Left colon (tissue), 2 donors: ENCODE measurements at places on chromosomes 5 and 9. TPM values are rescaled to one million over a fixed set of nuclear protein-coding genes. Genes with fewer than 3 reads are reported as not detected.

DNA sequence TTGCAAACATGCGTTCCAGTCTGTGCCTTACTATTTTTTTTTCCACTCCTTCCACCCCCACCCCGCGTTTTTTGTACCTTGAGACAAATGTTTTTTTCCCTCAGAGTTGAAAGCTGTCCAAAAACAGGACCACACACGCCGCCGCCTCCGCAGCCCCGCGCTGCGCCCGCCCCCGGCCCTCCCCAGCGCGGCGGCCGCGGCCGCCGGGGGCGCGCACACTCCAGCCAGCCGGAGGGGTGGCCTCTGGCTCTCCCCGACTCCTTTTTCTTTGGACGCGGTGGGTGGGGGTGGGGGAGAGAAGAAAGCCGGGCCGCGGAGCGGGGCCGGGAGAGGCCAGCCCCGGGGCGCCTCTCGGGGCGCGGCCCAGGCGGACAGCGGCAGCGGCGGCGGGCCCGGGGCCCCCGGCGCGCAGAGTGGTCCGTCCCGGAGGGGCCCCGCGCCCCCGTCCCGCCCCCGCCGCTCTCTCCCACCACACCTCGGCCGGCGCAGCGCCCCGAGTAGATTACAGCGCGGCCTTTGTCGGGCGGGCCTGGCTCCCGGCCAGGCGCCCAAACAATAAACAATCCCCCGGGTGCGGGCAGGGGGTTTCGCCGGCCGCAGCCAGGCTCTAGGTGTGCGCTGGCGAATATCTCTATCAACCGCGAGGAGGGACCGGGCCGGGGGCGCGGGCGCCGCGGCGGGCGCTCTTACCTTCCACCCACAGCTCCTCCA lies 10.9 kb downstream of the PTCH1 start:
- DNase-seq: peak; percentile 47

- no peak for DNase-seq
These were observed 205.2 kb downstream of the NR3C1 start for GRCh38 chr5:143198332-143198731.

GRCh38 chr9:76562511-76562911 lies 103.5 kb downstream of the GCNT1 start:
- DNase-seq: no peak

DNA sequence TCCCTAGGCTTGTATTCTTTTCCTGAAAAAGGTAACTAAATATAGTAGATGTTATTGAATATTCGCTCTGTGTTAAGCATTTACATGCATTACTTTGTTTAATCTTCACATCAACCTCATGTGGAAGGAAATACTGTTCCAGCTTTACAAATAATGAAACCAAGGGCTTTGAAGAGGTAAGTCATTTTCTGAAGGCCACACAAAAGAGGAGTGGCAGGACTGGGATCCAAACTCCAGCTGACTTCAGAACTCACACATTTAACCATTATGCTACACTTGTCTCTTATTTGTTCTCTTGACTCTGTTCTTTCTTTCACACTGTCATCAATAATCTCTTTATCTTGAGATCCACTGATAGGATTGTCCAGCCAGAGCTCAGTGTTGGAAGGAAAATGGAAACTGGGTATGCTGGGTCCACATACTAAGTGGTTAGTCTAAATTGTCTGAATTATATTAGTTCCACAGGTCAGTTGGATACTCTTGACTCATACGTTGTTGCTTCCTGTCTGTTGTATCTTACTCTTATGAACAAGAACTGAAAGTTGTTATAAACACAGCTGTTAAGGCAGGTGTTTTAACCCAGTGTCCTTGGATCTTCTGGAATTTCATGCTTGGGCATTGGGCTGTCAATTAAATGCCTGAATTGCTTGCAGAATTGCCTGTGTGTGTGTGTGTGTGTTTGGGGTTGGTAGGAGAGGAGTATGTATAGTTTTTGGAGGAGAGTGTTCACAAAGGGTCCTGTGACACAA lies 65.6 kb downstream of the TLE4 start:
- no peak for DNase-seq

DNA sequence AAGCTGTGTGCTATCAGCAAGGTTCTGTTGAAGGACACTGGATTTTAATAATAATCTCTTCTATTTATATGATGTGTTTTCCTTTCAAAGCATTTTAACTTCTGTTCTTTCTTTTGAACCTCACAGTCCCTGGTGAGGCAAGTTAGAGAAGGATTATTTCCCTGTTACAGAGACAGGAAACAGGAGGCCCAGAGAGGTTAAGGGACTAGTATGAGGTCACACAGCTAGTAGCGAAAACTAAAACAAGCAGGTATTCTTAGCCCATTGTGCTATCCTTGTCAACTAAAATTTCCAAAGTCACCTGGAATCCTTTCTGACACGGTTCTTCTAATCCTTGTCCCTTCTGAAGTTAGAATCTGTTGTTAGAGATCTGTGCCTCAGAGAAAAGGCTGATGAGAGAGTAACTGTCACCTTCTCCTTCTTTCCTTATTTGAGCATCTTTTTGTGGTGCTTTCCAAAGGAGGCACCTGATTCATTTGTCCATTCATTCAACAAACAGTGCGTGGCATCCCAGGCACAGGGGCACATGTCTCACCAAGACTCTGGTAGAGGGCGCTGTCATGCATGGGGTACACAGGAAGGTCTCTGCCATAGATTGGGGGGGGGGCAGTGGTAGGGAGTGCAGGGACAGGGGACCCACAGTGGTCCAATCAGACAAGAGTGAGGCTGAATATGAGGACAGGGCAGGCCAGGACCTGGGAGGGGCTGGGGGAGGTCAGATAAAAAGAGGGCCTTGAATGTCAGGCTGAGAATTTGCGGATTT lies 61.5 kb downstream of the CRB2 start:
- DNase-seq: peak; percentile 10

- DNase-seq: no peak
These were observed 306.9 kb upstream of the C9orf72 start for GRCh38 chr9:27880156-27880555.

- DNase-seq: no peak
These were observed 42.2 kb upstream of the ALDOB start for GRCh38 chr9:101477736-101478135.

GRCh38 chr9:78296201-78296892 lies 578 bp upstream of the PSAT1 start:
- DNase-seq: peak; percentile 41

DNA sequence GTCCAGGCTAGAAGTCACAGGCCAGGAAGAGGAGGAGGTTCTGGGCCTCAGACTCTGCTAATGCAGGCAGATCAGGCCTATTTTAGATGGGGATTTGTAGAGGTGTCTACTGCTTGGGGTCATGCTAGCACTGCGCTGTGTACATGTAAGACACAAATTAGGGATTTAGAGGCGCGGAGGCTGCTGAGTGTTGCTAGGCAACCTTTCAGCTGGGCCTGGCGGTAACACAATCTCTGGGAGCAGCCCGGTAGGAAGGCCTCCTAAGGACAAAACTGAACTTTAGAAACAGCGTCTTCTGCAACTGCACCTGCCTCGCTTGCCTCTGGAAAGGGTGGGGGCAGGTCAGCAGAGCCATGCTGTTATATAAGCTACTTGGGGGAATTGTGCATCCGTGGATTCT lies 147.9 kb downstream of the MACROH2A1 start:
- DNase-seq: no peak

DNA sequence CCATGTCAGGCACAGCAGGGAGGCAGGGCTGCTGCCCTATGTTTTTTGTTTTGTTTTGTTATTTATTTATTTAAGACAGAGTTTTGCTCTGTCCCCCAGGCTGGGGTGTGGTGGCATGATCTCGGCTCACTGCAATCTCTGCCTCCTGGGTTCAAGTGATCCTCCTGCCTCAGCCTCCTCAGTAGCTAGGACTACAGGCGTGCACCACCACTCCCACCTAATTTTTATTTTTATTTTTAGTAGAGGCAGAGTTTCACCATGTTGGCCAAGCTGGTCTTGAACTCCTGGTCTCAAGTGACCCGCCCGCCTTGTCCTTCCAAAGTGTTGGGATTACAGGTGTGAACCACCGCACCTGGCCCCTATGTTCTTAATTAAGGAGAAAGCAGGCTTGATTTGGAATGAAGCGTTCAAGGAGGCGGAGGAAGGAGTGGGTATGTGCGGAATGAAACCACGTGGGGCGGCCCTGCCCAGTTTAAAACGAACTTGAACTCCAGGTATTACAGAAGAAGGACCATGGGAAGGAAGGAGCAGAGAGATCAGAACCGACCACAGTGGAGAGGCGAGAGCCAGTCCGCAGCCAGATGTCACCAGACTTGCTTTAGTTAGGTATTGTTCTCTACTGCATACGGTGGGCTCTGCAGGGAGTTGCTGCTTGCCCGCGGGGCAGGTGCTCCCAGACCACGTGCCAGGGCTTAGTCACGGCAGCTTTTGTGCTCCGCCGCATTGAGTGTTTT lies 34.9 kb upstream of the EPB41L4B start:
- DNase-seq: no peak

GRCh38 chr5:32190095-32190494 lies 16.0 kb upstream of the GOLPH3 start:
- DNase-seq: no peak

DNA sequence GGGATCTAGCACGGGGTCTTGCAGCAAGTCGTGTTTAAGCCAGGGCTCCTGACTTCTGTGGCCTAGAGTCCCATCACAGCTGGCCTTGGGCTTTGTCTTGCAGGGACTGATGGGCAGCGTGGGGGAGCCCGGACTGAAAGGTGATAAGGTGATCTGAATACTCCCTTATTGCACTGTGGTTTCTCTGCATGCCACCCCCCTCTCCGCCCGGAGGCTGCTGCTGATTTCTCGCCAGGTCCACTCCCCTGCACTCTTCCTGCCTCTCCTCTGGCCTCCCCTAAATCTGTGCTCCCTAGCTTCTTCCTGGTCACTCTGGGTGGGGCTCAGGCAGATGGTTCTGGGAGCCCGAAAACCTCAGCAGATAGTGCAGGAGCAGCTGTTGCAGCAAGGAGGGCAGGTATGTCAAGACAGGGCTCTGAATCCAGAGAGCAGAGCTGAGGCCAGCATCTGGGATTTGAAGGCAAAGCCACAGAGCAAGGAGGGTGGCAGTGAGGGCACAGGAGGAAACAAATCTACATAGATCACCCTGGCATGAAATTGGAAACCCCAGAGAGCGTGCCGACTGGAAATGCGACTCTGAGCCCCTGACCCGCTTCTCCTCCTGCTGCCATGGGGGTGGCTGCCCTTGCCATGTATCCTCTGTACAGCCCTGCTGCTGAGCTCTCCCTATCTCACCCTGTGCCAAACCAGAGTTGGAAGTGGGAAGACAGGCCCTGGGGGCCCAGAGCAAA lies 76.5 kb downstream of the COL27A1 start:
- DNase-seq: no peak

GRCh38 chr5:10288592-10289219 lies 19.0 kb downstream of the CMBL start:
- DNase-seq: peak; percentile 97

GAS1 gene
- total RNA-seq: 1.8 TPM

ADAMTSL2 gene
- total RNA-seq: 1.2 TPM

RGS7BP gene
- total RNA-seq: 0.50 TPM

PPP3R2 gene
- 0.12 TPM for total RNA-seq

IL33 gene
- 11.4 TPM for total RNA-seq

MVB12B gene
- 17.2 TPM for total RNA-seq

TMEFF1 gene
- total RNA-seq: not detected
